Cerebellar nuclear complex (tissue), 1 donor: ENCODE measurements at places on chromosomes 5 and 9.

DNA sequence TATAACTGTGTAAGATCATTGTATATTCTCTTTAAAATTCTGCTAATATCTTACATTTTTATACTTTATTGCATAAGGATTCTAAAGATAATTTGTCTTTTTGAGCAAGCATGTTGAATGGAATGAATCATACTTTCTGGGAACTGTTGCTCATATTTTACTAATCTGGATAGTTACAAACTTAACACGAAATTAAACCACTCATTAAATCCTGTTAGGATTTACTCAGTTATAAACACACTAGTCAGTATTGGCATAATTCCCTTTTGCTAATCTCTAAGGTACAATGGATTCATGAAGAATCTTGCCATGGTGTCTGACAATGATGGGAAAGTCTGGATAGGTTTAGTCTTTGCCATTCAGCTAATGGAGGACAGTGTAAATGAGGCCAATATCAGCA, 338.1 kb upstream of the SMC2 start:
- no peak for DNase-seq

DNA sequence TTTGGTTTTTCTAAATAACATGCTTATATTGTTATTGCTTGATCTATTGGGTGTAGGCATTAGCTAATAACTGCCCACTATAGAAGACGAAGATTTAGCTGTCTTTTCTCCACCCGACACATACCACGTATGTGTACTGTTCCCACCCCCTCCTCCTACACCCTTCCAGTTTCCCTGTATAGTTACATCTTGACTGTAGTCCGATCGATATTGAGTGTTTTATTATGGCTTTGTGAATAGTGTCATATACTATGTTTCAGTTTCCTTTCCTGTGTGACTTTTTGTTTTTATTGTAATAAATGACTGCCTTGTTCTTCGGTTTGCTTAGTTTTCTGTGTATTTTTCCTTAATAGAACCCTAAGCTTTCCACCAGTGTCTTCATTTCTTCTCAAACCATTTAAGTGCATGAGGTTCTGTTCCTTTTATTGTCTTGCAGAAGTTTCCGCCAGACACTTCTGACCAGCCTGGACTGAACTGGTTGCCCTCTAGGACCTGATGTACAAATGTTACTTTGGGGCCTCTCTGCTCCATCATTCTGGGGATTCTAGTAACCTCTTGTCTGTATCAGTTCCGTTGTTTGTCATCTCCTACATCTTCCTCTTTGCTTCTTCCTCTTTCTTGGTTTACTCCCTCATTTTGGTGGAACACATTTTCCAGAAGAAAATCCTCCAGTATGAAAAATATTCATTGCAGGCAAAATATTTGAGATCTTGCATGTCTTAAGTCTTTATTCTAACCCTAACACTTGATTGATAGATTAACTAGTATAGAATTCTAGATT, 61.8 kb downstream of the PRKACG start:
- DNase-seq, result no peak

- no peak for DNase-seq
Measured at GRCh38 chr5:14397717-14398116, 183.9 kb upstream of the OTULINL start.

- no peak for DNase-seq
Measured at GRCh38 chr5:140347360-140347759, 957 bp upstream of the HBEGF start.

GRCh38 chr5:62000646-62001045, 305.4 kb upstream of the KIF2A start:
- no peak for DNase-seq
